ENCODE measurements at places on chromosomes 5 and 9.

DNA sequence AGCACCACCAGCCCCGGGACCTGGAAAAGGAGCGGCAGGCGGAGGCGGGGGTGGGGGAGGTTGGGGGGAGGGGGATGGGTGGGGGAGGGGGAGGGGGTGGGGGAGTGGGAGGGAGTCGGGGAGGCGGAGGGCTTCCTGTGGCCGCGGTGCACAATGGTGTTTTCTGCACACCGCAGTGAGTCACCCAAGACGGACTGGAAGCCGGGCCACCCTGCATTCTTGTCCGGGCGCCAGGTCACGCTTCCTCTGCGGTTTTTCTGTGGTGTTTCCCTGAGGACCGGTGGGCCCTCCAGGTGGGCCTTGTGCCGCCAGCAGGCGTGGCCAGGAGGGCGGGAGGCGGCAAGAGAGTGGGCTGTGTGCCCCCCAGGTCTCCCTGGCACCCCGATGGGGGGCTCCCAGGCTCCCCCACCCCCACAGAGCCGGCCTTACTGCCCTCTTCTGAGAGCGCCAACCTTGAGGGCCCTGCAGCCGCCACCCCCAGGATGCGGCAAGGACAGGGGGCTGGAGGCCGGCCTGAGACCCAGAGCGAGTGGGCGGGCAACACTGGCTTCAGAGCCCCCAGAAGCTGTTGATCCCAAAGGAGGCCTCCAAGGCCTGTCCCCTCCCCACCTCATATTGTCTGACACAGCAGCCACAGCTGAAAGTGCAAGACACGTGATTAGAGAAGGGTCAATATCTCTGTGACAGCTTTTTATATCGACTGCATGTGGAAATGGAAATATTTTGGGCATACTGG is 11.1 kb downstream of the EXD3 start:
- DNase-seq = no peak

DNA sequence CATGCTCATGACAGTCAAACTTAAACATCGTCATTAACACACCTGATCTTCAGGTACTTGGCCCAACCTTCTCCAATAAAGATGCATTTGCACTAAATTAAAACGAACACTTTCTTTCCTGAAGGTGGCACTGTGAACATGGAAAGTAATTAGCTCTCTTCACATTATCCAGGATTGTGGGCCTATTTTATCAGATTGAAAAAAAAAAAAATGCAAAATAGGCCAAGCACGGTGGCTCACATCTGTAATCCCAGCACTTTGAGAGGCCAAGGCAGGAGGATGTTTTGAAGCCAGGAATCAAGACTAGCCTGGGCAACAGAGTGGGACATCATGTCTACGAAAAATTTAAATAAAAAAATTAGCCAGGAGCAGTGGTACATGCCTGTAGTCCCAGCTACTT is 14.4 kb upstream of the CDC20B start:
- DNase-seq = peak; percentile 82

DNA sequence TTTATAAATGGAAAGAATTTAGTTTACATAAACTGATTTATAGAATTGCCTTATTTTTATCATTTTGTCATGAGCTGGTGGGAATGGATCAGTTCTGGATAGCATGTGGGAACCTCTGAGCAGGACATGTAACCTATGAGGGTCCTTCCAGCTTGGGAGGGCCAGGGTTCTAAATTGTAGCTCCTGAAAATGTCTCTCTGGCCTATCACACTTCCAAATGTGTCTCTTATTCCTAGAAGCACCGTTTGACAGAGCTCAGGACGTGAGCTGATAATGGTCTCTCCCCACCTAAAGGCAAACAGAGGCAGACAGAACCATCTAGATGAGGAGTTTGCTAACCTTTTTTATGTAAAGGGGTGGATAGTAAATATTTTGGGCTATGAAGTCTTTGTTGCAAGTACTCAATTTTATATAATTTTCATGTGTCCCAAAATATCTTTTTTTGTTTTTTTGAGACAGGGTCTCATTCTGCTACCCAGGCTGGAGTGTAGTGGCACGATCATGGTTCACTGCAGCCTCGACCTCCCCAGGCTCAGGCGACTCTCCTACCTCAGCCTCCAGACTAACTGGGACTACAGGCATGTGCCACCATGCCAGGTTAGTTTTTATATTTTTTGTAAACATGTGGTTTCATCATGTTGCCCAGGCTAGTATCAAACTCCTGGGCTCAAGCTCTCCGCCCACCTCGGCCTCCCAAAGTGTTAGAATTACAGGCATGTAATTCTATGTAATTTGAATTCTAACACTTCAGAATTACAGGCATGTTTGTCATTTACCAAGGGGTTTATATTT is 4.0 kb downstream of the TRAF1 start:
- DNase-seq = no peak

DNA sequence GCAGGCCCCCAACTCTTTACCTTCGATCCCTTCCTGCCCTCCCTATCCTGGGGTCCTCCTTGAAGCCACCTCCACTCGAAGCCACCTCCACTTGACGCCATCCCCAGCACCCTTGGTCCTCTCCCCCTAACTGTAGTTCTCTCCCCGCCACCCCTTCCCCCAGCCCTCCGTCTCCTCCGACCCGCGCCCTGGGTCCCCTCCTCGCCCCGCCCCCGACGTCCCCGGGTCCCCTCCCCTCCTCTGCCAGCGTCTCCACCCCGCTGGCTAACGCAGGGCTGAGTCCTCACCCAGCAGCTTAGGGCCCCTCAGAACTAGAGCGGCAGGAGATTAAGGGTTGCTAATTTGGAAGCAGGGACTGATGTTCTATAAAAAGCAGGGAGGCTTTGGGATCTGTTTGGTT is 30.6 kb upstream of the ANKRD33B start:
- no peak for DNase-seq
